ENCODE measurements at places on chromosomes 7 and 10.

- no peak for DNase-seq
These were observed 179.1 kb upstream of the SH2B2 start for GRCh38 chr7:102107474-102108104.

- no peak for DNase-seq
These were observed 382.4 kb downstream of the SORCS3 start for GRCh38 chr10:105023211-105024111.

- DNase-seq: no peak
These were observed 9.0 kb upstream of the STARD3NL start for GRCh38 chr7:38168890-38169570.

DNA sequence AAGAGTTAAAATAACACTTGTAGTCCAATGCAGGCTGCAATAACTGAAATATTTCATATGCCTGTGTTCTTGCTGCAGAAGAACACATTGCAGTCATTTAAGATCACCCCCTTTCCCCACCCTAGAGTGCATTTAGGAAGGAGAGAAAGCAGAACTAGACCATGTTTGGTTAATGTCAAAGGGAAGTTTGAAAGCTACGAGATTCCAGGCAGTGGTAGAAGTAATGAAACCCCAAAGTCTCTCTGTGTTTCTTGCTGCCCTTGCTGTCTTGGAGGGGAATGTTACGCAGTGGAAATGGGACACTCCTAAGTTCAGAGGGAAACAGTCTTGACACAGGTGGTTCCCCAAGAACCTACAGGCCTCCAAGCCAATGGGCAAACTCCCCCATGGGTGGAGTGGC lies 242.9 kb downstream of the PTEN start:
- peak; percentile 47 for DNase-seq

DNA sequence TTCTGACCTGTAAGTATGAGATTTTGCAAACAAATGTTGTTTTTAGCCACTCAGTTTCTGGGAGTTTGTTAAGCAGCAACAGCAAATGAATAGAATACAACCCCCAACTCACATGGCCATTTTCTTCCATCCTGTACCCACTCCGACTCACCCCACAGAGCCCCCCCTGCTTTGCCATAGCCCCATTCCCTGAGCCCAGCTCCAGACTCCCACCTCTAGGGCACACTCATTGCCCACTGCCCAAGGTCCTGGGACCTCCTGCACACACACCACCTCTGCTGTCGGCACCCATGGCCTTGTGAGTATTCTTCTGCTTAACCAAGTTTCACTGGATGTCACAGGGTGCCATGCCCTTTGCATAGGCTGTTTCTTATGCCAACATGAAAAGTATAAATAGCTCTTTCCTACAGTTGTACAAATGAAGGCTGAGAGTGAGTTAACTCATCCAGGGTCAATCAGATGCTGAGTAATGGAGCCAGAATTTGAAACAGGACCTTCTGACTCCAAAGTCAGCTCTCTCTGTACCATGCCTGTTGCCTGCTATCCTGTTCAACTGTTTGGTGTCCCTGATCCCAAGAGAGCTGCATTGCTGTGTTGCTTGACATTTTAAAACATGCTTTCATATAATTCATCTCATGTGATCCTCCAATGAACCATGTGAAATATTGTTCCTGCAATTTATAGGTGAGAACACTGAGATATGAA lies 367.8 kb upstream of the ZMIZ1 start:
- DNase-seq: no peak

DNA sequence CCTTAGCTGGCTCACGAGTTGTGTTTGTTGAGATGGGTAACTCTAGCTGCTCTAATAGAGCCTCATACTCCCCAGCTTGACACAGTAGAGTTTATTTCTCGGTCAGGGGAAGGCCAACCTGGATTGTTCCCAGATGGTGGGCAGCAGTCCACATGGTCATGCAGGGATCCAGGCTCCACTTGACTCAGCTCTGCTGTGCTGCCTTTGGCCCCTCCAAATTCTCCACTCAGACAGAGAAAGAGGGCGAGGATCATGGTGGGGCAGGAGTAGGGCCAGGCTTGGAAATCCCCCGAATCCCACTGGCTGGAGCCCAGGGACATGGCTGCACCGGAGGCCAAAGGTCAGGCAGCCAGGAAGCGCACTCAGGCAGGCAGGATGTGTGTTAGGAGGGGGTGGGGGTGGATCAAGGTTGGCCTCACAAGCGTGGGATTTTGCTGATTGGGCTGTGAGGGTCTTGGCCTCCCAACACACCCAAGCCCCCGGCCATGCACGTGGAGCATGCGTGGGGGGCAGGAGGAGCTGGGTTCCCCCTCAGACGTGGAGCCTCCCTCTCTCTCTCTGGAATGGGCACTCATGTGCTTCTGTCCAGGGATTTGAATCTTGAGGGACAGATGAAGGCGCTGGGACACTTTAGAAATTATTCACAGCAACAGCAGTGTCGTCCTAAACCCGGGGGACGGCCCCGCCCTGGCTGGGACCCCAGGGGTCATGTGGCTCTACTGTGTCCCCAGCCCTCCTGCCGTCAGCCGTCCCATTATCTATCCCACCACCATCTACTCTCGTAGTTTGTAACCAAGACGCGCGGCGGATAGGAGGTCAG lies 44.8 kb downstream of the PDGFA start:
- no peak for DNase-seq

DNA sequence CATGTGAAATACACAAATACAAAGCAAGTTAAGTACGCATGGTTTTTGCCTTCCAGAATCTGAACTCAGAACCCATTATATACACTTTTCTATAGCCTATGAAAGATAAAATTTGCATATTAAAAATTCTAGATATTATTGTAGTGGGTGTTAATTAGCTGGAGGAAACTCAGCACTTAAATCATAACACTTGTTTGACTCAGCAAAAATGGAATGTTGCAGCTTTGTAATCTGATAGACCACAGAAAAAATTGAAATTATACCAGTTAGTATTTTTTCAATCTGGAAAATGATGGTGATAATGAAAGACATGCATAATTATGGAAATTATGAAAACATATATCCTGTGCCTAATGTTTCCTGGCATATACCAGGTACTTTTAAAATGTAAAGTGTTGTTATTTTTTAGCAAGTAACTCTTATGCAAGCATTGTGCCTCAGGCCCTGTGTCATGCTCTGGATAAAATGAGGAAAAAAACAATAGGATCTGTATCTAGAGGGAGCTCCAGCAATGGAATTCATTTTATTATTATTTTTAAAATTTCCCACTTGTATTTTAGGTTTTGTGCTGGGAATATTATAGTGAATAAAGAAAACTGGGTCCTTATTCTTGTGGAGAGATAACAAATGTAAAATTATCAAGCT lies 490.4 kb upstream of the SEMA3A start:
- DNase-seq: no peak

- DNase-seq: no peak
These were observed 197.9 kb downstream of the IMMP2L start for GRCh38 chr7:111364413-111364812.

DNA sequence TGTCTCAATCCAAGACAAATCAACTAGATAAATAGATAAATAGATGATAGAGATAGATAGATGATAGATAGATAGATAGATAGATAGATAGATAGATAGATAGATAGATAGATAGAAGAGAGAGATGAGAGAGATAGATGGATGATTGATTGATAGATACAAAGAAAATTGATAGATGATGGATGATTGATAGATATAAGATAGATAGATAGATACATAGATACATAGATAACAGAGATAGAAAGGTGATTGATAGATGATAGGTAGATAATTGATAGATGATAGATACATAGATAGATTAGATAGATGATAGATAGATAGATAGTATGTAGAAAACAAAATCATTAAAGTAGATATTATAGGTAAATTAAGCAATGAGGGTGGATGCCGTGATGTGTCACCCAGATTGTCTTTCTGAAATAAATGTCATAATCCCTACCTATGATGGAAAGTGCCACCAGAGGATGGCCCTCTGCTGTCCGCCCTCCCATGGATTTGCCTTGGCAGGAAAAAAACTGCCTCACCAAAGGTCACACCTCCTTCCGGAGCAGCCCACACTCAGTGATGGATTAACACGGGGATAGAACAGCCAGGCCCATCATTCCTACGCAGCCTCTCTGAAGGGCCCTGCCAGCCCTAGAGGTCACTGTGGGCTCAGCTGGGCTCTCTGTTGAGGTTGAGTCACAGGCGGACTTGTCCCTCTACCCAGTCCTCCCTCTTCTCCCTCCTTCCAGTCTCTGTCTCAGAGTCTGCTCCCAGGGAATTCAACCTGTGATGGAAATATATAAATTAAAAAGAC lies 50.8 kb downstream of the KCNH2 start:
- no peak for DNase-seq

DNA sequence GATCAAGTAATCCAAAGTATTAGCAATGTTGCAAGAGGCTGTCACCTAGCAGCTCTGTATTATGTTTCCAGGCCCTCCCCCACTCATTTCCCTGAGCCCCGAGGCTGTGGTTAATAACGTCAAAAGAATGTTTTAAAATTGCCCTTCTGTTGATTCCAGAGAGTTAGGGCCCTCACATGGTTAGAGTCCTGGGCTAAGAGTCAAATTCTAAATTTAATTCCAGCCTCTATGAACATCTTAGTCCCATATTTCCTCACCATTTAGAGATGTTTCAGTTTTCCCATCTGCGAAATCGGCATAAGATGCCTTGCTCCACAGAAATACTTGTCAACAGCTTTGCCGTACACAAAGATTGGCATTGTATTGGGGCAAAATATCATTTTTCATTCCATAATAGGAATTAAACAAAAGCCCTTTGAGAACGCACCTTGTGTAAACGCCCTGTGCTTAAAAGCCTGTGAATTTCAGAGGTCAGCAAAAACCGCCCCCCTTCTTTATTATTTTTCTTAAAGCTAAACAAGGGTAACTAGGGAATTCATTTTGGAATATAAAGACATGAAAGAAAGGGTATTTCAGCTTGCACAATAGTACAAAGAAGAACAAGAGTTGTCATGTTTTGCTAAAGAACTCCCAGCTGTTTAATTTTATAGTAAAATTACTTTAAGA lies 135.8 kb downstream of the ARID5B start:
- DNase-seq: no peak

- DNase-seq: no peak
These were observed 764.3 kb downstream of the TYW1 start for GRCh38 chr7:67760971-67761370.

DNA sequence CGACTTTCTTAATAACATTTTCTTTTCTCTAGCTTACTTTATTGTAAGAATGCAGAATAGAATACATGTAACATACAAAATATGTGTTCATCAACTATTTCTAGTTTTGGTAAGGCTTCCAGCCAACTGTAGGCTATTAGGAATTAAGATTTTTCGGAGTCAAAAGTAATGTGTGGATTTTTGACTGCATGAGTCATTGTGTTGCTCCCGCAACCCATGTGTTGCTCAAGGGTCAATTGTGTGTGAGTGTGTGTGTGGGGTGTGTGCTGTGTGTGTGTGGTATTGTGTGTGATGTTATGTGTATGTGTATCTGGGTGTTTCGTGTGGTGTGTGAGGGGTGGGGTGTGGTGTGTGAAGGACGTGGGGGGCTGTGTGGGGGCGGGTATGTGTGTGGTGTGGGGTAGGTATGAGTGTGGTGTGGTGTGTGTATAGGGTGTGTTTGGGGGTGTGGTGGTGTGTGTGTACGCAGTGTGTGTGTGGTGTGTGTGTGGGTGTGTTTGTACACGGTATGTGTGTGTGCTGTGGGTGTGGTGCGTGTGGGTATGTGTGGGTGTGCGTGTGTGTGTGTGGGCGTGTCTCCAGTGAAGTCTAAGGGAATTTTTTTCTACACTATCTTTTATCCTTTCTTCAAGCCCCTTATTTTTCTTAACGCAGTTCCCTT lies 60.5 kb downstream of the RSU1 start:
- no peak for DNase-seq

GRCh38 chr10:11557513-11557912 lies 53.9 kb downstream of the USP6NL start:
- DNase-seq: no peak

GRCh38 chr10:79237454-79238157 lies 109.7 kb upstream of the PPIF start:
- DNase-seq: no peak

GRCh38 chr7:36650766-36651312 lies 73.5 kb downstream of the AOAH start:
- peak; percentile 8 for DNase-seq

- DNase-seq: no peak
These were observed 42.1 kb upstream of the INSIG1 start for GRCh38 chr7:155255621-155256020.

DNA sequence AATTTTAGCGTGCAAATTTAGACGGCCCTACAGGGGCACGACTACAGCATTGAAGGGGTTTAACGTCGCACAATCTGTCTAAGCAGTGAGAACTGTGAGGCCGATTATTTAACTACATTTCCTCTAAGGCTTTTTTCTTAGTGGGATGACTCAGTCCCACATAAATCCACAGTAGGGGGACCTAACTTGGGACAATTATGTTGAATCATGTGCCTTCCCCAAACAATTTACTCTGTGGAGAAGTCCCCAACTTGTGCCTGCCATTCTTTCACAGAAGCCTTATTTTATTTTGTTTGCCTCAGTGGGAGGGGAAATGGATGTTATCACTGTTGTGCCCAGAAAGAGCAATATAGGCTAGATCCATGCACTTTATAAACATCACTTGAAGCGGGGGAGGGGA lies 80.3 kb upstream of the CDCA7L start:
- no peak for DNase-seq

DNA sequence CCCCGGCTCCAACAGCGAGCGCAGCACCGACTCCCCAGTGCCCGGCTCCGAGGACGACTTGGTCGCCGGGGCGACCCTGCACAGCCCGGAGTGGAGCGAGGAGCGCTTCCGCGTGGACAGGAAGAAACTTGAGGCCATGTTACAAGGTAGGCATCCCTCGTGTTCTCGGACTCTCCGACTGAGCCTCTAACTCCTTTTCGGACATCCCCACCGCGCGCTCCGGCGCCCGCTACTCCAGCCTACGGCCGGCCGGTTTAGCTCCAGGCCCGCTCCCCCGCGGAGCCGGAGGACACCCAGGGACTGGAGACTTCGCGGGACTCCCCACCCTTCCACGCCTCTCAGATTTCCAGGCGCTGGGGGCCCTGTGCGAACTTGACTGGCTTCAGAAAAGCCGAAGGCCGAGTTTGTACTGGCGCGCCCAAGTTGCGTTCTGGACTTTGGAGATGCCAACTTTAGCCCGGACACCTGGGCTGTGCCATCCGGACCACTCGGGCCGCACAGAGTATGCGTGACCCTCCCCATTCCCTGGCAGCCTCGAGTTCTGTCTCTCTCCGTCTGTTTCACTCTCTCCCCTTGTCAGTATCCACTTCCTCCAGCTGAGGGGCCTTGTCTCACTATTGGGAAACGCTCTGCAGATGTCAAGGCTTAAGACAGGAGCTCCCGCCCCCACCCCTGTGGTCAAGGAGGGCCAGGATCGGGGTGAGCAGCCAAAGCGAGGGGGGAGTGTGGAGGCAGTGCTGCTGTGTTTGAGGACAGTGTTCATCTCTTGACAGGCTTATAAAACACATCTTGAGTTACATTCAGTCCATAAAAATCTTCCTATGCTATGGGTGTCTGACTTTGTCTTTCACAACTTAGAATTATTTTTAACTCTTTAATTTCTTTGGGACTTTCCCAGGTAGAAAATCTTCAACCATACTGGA lies 777 bp downstream of the BICC1 start:
- DNase-seq: peak; percentile 36

GRCh38 chr7:151057506-151057988 lies at the start of gene CDK5:
TSS of gene CDK5 (minus strand) at chr7:151057897. CDS start at chr7:151057848, 49 bp downstream.
- no peak for DNase-seq

- no peak for DNase-seq
These were observed 73.1 kb upstream of the AASS start for GRCh38 chr7:122217125-122217524.

Measured in Ammon's horn (tissue), 1 donor.